ENCODE measurements at places on chromosomes 4 and X.

DNA sequence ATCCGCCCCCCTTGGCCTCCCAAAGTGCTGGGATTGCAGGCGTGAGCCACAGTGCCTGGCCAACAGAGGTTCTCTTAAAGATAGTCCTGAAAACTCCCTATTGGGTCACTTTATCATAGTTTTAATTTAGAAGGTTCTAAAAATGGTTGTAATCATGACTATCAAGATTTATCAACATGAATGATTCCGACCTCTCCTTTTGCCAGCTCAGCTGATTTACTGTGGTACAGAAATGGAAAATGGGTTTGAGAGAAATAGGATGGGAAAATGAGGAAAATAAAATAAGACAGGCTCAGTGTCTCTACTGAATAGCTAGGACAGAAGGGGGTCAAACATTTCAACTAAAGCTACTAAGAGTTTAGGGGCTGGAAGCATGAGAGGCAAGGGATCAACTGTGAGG lies 28.2 kb upstream of the UGDH start:
- DNase-seq, result no peak

DNA sequence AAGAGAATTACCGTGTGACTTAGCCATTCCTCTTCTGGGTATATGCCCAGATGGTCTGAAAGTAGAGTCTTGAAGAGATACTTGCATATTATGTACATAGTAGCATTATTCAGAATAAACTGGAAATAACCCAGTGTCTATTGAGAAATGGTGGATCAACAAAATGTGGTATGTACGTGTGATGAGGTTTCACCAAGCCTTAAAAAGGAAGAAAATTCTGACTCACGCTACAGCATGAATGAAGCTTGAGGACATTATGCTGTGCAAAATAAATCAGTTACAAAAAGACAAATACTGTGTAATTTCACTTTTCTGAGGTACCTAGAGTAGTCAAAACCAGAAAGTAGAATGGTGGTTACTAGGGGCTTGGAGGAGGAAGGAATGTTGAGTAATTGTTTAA lies 37.3 kb downstream of the GBA3 start:
- no peak for DNase-seq

DNA sequence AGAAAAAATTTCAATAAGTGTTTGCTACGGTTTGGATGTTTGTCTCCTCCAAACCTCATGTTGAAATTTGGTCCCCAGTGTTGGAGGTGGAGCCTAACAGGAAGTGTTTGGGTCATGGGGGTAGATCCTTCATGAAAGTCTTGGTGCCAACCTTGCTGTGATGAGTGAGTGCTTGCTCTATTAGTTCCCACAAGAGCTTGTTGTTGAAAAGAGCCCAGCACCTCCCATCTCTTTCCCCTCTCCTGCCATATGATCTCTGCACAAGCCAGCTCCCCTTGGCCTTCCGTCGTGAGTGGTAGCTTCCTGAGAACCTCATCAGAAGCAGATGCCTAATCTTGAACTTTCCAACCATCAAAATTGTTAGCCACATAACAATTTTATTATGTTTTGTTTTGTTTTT lies 10.3 kb upstream of the RAB40A start:
- no peak for DNase-seq

DNA sequence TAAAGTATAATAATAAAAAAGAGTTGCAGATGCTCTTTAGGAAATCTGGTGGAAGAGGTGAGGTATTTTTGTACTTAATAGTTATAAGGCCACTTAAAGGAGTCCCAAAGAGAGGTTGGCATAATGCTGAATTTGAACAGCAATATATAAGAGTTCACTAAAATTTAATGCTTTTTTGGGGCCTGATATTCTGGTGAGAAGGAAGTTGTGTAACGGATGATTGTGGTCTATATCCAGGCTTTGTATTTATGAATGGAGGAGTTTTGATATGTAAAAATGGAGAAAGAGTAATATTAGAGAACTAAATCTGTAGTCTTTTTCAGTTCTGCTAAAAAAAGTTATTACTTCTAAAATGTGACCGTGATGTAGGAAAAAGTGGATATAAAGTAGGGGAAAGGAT lies 20.4 kb downstream of the BMP2K start:
- DNase-seq, result no peak

GRCh38 chr4:145525291-145525740 lies 43.7 kb downstream of the SMAD1 start:
- no peak for DNase-seq

DNA sequence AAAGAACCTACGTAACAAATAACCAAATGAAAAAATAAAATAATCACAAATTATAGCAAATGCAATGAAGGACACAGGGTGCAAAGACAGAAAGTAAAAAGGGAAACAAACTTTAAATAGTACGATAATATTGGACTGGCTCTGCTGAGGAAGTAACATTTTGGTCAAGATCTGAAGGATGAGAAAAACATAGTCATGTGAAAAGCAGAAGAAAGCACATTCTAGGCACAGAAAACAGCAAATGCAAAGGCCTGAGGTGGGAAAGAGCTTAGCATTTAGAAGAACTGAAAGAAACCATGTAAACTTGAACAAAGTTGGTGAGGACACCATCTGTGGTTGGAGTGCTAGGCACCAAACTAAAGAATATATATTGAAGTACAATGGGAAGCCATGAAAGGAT lies 111.2 kb downstream of the PPP3CA start:
- DNase-seq, result no peak

- no peak for DNase-seq
These were observed 619.9 kb upstream of the SLIT2 start for GRCh38 chr4:19631814-19632213.

- DNase-seq, result no peak
These were observed 29.9 kb downstream of the UPRT start for GRCh38 chrX:75303795-75304194.

DNA sequence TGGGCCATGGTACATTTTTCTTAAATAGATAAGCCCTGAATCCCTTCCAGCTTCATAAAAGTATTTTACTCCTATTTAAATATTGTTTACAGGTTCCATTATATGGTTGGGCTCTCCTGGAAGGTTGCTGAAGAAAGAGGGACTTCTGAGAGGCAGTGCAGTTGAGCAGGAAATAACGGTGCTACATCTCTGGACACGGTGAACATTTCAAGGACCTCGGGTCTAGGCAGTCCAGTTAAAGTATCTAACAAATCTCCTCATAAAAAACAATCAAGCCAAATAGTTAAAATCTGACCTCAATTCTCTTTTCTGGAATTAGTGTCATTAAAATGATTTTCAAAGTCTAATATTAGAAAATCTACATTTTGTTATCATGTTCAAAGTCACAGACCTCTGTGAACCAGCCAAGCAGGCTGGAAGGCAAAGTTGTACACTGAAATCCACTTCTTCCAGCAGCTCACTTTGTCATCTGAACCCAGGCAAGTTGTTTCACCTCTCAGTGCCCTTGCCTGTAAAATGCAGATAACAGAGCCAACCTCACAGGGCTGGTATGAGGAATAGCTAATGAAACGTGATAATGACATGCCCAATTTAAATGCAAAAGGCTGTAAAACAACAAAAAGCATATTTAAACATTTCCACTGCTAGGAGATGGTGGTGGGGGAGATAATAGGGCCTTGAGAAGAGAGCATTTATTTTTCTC lies 267.0 kb upstream of the KLF3 start:
- DNase-seq, result no peak

- no peak for DNase-seq
These were observed 76.9 kb upstream of the GPM6B start for GRCh38 chrX:13893826-13894225.

DNA sequence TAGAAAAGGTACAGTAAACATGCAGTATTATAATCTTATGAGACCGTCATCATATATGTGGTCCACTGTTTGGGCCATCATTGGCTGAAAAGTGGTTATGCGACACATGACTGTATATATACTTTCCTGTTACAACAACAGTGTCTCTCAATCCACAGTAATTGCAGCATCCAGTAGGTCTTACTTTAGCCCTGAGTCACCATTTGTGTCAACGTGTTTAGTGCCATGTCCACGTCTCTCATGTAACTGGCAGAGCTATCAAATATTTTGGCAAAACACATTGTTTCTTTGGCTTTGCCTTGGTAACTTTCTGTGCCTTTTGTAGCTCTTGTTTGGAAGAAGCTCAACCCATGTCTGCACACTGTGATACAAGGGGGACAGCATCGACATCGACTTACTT lies 73.8 kb downstream of the CD38 start:
- DNase-seq, result no peak

GRCh38 chrX:148024425-148025148 lies 43.5 kb downstream of the FMR1NB start:
- DNase-seq, result no peak

- no peak for DNase-seq
These were observed 5.4 kb upstream of the ADGRA3 start for GRCh38 chr4:22521240-22521639.

GRCh38 chr4:100421361-100421978 lies 96.4 kb downstream of the EMCN start:
- DNase-seq, result no peak

DNA sequence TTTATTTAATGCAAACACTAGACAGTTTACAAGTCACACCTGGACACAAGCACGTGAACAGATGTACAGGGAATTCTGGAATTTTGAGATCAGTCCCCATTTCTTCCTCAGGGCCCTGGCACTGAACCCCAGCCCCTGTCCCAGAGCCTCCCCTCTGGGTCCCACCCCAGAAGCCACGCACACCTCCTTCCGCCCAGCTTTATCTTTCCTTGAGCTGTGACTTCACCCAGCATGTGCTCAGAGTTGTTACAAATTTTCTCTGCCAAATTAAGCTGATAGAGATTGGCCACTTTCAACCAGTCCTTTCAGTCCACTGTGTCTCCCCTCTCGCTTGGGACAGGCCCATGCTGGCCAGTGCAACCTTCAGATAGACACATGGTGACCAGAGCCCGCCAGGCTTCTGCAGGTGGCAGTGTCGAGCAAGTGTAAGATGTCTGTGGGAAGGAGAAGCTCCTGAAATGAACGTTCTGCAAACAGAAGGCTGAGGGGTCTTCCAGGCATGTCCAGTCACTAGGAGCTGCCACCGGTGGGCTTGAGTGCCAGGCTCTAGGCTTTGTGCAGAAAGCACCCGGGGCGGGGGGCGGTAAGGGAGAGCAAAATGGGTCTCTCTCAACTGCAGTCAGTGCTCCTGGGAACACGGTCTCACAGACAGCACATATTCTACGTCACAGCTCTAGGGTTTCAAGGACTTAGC lies 73.3 kb downstream of the MTMR1 start:
- DNase-seq, result peak; percentile 27

- DNase-seq, result no peak
These were observed 52.2 kb downstream of the SPATA18 start for GRCh38 chr4:52103319-52103718.

DNA sequence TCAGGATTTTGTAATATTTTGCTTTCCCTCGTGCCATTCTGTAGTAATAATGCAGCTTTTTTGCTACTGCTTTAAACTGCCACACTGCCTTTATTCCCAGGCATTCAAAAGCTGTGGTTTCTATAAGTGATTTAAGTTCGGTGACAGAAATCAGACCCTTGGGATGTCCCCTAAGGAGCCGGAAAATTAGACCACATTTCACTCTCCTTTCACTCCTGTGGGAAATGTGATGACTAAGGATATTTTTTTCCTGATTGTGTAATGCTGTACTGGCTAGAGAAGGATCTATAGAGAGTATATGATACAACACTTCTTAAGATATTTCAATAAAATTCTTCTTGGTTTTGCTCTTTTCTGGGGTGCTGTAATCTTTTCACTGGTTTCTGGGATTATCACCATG lies 24.4 kb downstream of the UGT2A3 start:
- DNase-seq, result no peak

DNA sequence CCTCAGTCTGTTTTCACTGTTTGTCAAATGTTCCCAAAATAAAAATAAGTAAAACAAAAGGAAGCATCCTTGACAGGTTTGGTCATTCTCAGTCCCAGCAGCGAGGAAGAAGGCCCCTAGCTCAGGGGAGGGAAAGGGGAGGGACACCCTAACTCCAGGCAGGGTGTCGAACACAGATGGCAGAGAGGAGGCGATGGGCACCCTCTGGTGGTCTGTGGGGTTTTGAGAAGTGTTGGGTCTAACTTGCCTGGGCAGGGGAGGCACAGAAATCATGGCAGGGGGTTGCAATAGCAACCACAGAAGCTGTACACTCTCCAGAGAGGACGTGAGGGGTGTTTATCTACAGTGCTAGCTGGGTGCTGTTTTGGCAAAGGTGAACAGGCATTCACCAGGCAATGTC lies 229.8 kb upstream of the SFRP2 start:
- DNase-seq, result no peak

DNA sequence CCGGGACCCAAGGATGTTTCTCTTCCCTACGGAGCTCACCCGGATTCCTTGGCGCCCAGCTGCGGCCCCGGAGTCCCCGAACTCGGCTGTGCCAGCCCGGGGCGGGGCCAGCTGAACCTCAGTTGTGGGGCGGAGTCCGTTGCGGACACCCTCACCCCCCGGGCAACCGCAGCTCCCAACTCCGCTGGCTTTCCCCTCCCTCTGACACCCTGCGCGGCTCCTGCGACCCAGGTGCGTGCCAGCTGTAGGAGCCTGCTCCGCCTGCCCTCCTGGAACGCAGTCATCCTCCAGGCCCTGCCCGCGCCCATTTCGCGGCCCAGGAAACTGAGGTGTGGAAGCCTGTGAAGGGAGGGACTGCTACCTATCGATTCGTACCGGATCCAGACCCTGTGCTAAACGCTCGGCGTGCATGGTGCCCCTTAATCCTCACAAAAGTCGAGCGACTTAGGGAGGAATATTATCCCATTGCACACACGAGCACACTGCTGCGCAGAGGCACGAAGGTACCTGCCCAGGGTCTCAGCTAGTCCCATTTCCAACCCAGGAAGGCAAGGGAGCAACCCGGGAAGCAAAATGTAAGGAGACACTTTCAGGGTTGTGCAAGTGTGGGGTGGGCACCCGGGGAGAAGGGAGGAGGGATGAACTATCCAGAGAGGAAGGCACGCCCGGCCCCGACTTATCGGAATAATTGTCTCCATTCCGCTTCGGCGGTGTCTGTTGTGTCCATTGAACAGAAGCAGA lies 12.3 kb downstream of the MSX1 start:
- DNase-seq, result no peak

GRCh38 chrX:22278375-22278774 lies 5.7 kb downstream of the CBLL2 start:
- peak; percentile 7 for DNase-seq
